Activated CD4-positive, CD25-positive, alpha-beta regulatory T cell (primary cell): ENCODE measurements at places on chromosomes 4 and X.

DNA sequence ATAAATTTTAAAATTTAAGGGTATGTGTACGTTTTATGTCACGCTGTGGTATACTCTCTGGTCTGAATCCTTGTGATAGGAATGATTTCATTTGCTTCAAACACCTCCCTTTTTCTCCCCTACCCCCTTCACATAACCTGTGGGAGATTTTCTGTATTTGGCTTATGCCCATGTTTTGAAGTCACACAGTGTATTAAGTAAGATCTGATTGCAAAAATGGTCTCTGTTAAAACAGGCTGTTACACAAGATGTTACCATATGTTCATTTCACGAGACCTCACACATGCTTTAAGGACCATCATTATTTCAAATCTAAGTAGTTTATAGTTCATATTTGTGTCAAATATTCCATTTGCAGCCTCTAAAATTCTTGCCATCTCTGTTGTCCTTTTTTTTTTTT is 63.5 kb downstream of the TMEM131L start:
- DNase-seq = no peak

- no peak for DNase-seq
Measured at GRCh38 chr4:159240046-159240445, 137.2 kb downstream of the RAPGEF2 start.

DNA sequence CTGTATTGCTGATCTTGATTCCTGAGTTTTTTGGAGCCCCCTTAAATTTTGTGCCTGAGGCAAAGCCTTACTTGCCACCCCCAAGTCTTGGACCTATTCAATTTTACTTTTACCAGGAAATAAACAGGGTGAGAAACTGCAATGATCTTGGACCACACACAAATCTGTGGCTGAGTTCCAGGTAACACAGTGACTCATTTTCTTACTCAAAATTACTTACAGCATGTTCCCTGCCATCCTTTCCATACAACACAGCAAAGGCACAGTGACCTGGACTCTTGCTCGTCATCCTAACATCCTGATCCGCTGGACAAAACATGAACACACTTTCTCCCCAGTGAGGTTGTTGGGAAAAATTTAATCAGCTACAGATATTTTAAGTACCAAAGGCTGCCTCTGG is 60.7 kb upstream of the S100G start:
- DNase-seq = no peak

- peak; percentile 1 for DNase-seq
Measured at GRCh38 chrX:42714981-42715700, 62.8 kb downstream of the PPP1R2C start.

GRCh38 chr4:92064574-92064973 is 239.2 kb upstream of the GRID2 start:
- no peak for DNase-seq

GRCh38 chr4:124227981-124228380 is 484.6 kb downstream of the ANKRD50 start:
- no peak for DNase-seq

- DNase-seq = no peak
Measured at GRCh38 chr4:57575426-57575825, 465.2 kb upstream of the IGFBP7 start.

GRCh38 chr4:58166490-58166889 is 1056.3 kb upstream of the IGFBP7 start:
- no peak for DNase-seq

DNA sequence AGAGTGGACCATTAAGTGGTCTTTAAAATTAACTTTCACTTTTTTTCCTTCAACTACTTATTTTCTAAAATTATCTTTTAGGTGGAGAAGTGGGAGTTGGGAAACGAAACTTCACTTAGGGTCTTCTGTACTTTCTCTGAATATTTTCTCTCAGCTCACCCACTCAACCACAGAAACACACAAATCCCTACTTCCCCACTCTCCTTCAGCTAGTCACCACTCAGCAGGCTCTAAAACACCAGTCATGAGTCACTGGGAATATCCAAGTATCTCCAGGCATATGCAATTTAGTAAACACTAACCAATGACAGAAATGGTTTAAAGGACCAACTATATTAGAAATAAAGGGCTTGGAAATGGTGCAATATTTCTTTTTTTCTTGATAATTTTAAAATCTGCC is 153.0 kb upstream of the RPS6KA6 start:
- DNase-seq = no peak

DNA sequence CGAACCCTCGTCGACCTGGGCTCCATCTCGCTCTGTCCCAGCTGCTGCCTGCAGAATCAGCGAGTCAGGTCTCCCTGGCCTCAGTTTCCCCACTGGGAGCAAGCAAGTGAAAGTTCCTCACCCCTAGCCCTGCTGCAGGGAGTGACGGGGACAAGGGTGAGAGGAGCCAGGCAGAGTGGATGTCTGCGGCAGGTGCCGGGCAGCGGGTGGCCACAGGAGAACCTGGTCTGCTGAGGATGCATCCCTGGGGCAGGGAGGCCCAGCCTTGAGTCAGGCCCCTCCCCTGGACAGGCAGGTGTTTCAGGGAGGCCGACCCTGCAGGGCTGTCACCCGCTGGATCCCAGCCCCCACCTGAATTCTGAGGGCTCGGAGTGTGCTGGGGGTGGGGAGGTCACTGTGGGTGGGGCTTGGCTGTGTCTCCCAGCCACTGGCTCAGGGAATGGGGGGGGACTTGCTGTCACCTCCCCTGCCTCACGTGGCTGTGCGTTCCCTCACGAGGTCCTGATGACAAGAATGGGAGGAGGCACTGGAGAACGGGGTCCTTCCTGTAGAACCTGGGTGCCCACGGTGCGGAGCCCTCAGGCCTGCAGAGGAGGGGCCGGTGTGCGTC is 33.2 kb downstream of the LRPAP1 start:
- DNase-seq = no peak

DNA sequence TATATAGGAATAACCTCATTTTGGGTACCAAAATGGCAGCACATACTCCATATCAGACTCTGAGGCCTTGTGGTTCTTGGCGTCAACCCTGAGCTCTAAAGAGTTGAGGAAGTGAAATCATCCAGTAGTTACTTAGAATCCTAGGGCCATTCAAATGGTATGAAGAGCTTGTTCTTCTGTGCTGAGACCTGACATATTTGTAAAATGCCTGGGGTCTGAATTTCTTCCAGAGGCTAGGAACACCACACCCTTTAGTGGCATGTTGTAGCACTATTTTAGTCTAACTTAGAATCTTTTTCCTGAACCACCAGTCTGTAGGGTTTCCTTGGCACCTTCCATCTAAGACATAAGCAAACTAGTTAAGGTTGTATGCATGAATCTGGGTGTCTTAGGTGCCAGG is 18.1 kb upstream of the GDPD2 start:
- no peak for DNase-seq

GRCh38 chr4:39134683-39135306 is 47.5 kb upstream of the WDR19 start:
- DNase-seq = no peak

GRCh38 chr4:89521826-89522225 is 214.2 kb upstream of the GPRIN3 start:
- DNase-seq = no peak
